HCT116 (cell line): ENCODE measurements at places on chromosomes 5 and 9. TPM values are rescaled to one million over a fixed set of nuclear protein-coding genes. Genes with fewer than 3 reads are reported as not detected.

Gene ELOVL7
- total RNA-seq: 20.0 TPM

Gene FYB1
- total RNA-seq: 0.42 TPM

Gene BHMT2
- total RNA-seq: 0.20 TPM

Gene ST6GALNAC6
- total RNA-seq: 24.5 TPM

Gene RARS1
- total RNA-seq: 122 TPM

Gene GRXCR2
- not detected for total RNA-seq

Gene GADD45G
- not detected for total RNA-seq

Gene NIPAL4
- 0.12 TPM for total RNA-seq

Gene LCN9
- total RNA-seq: not detected

Gene ACSL6
- total RNA-seq: 2.3 TPM

Gene CEMIP2
- total RNA-seq: 14.3 TPM

Gene CCL21
- 0.74 TPM for total RNA-seq

- H3K4me3 ChIP-seq: peak overlapping the region; percentile 90
- H3K27me3 ChIP-seq: no peaks in the 10 kb centered on the region
- peak overlapping the region; percentile 99 for H3K27ac ChIP-seq
- DNase-seq: no peak
- peaks cover 6% of the 10 kb centered on the region for H3K36me3 ChIP-seq
- H3K4me1 ChIP-seq: peaks cover 9% of the 10 kb centered on the region
Observed at GRCh38 chr9:128125580-128126354, 1.8 kb downstream of the PTGES2 start.

GRCh38 chr9:34475097-34475496 is 16.5 kb downstream of the DNAI1 start:
- H3K27ac ChIP-seq: no peak overlapping the region
- H3K4me3 ChIP-seq: no peak overlapping the region
- no peaks in the 10 kb centered on the region for H3K4me1 ChIP-seq
- no peaks in the 10 kb centered on the region; the same call in 1 of the 2 replicates for H3K27me3 ChIP-seq
- H3K36me3 ChIP-seq: no peaks in the 10 kb centered on the region

DNA sequence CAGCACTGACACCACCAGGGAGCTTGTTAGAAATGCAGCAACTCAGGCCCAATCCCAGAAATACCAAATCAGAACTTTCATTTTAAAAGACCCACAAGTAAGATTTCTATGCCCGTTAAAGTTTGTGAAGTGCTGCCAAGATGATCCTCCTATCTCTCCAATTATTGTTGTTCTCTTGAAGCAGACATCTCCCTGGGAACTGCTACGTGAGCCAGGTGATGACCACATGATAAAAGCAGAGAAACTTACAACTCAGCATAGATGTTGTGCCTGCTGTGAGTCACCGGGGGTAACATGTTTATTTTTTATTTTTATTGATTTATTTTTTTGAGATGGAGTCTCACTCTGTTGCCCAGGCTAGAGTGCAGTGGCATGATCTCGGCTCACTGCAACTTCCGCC is 34.4 kb downstream of the GCNT4 start:
- H3K27me3 ChIP-seq: no peaks in the 10 kb centered on the region
- no peak overlapping the region for H3K27ac ChIP-seq
- H3K4me3 ChIP-seq: no peak overlapping the region
- no peaks in the 10 kb centered on the region for H3K36me3 ChIP-seq

DNA sequence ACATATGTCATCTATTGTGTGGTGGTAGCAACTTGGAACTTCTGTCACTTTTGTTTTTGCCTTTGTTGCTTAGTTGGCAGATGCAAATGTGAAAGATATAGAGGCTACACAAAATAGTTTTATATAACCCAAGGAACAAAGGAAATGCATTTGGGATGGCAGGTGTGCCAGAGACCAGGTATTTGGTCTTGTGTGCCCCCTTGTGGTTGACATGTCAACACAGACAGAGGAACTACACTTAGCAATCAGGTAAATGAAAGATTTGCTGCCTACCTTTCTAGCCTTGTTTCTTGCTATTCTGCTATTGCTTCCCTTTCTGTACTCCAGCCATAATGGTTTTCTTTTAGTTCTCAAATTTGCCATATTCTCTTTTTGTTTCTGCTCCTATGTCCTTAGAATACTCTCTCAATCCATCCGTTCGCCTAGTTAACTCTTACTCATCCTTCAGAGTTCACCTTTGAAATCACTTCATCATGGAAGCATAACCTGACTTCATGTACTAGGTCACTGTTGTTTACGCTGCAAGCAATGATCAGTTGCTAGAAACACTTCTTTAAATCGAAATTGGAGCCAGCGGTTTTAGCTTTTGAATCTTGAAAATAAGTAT is 119.5 kb downstream of the TRPM3 start:
- H3K4me3 ChIP-seq: no peak overlapping the region
- H3K4me1 ChIP-seq: no peaks in the 10 kb centered on the region
- no peak overlapping the region for H3K27ac ChIP-seq
- peaks cover 1% of the 10 kb centered on the region; the same call in 1 of the 2 replicates for H3K27me3 ChIP-seq

DNA sequence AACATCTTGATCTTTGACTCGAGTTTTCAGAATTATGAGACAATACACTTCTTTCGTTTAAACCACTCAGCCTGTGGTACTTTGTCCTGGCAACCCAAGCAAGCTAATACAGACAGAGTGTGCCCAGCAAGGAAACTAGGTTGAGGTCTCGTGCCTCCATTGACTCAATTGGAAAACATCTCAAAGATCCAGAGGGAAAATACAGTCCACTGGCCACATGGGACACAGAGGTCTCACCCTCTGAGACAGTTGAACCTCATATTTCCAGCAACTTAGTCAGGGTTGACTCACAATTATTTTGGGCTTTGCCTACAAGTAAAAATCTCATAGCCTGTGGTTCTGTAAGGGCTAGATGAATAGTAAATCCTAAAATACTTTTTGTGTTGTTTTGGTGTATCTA is 631.5 kb downstream of the MTRR start:
- DNase-seq: no peak
- H3K27ac ChIP-seq: no peak overlapping the region
- no peaks in the 10 kb centered on the region for H3K4me1 ChIP-seq
- no peaks in the 10 kb centered on the region for H3K36me3 ChIP-seq
- H3K27me3 ChIP-seq: no peaks in the 10 kb centered on the region

DNA sequence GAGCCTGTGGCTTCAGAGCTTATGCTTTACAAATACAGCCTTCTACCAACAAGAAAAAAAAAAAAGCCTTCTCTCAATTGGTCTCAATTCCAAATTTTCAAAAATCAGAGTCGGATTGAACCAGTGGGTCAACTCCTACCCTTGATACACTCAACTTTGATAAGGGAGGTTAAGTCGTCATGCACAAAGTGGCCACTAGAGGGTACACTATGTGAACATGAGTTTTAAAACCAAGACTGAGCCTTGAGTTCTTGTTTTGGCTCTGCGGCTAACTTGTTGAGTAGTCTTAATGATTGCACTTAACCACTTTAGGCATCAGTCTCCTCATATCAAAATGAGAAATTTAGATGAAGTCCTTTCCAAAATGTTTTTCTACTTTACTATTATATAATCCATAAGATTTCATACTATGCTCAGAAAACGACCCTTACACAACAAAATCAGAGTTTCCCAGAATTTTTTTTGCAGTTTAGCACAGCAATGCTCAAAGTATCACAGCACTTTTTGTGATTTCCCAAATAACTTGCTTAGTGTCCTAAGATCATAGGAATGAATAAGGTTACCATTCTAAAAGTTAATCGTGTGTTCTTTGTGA is 92.9 kb upstream of the MTAP start:
- peaks cover 78% of the 10 kb centered on the region for H3K4me1 ChIP-seq
- peak; percentile 80 for DNase-seq
- no peaks in the 10 kb centered on the region for H3K27me3 ChIP-seq
- H3K4me3 ChIP-seq: no peak overlapping the region
- H3K27ac ChIP-seq: peak overlapping the region; percentile 95
- no peaks in the 10 kb centered on the region for H3K36me3 ChIP-seq

- no peak for DNase-seq
- H3K36me3 ChIP-seq: no peaks in the 10 kb centered on the region
- peaks cover 80% of the 10 kb centered on the region for H3K4me1 ChIP-seq
- H3K27ac ChIP-seq: peak overlapping the region; percentile 98; the same call in 1 of the 2 replicates
Observed at GRCh38 chr9:137221506-137222111, 431 bp downstream of the RNF208 start.

DNA sequence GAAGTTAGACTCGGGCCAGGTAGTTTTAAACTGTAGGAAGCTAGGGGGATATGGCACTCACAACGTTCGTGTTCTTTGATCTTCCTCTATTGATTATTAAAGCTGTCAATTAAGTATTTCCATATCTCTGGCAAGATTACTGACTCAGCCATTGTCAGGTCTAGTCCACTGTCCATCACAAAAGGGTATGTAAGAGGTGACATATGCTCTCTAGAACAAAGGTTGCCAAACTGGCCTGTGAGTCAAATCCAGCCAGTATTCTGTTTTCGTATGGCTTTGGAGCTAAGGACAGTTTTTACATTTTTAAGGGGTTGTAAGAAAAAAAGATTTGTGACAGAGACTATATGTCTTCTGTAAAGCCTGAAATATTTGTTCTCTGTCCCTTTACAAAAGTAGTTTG is 44.2 kb downstream of the FAXDC2 start:
- H3K4me1 ChIP-seq: no peaks in the 10 kb centered on the region
- no peak overlapping the region for H3K27ac ChIP-seq
- H3K4me3 ChIP-seq: no peak overlapping the region
- DNase-seq: no peak
- H3K27me3 ChIP-seq: no peaks in the 10 kb centered on the region
- H3K36me3 ChIP-seq: peaks cover 56% of the 10 kb centered on the region

DNA sequence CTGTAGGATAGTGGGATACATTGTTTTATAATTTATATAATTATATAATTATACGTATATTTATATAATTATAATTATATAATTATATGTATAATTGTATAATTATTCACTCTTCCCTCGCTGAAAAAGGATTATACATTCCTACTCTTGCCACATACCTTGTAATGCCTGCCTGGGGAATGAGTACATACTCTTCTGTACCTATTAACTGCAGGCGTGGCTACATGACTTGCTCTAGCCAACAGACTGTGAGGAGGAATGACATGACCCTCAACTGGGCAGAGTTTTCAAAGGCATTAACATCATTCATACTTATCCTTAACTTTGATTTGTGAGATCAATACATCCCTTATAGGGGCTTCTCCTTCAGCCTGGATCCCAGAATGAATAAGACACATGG is 19.1 kb downstream of the ERMP1 start:
- H3K4me3 ChIP-seq: no peak overlapping the region
- H3K27ac ChIP-seq: no peak overlapping the region
- no peaks in the 10 kb centered on the region for H3K27me3 ChIP-seq
- DNase-seq: no peak

GRCh38 chr5:68240202-68240601 is 24.6 kb downstream of the PIK3R1 start:
- no peak overlapping the region for H3K4me3 ChIP-seq
- no peak overlapping the region for H3K27ac ChIP-seq
- no peaks in the 10 kb centered on the region for H3K4me1 ChIP-seq
- H3K27me3 ChIP-seq: no peaks in the 10 kb centered on the region

GRCh38 chr5:102865171-102865509 is 110.0 kb downstream of the PAM start:
- H3K36me3 ChIP-seq: no peaks in the 10 kb centered on the region
- H3K4me3 ChIP-seq: peak overlapping the region; percentile 68
- peak overlapping the region; percentile 99 for H3K27ac ChIP-seq
- H3K4me1 ChIP-seq: peaks cover 63% of the 10 kb centered on the region

- no peaks in the 10 kb centered on the region for H3K4me1 ChIP-seq
- no peaks in the 10 kb centered on the region for H3K27me3 ChIP-seq
- no peak overlapping the region; the same call in 1 of the 2 replicates for H3K27ac ChIP-seq
- no peaks in the 10 kb centered on the region; the same call in 1 of the 2 replicates for H3K36me3 ChIP-seq
- DNase-seq: no peak
Observed at GRCh38 chr9:136669791-136670464, 7.2 kb downstream of the EGFL7 start.

GRCh38 chr9:111992523-111992922 is 95.9 kb downstream of the UGCG start:
- peaks cover 3% of the 10 kb centered on the region; the same call in 1 of the 2 replicates for H3K4me1 ChIP-seq
- no peaks in the 10 kb centered on the region for H3K36me3 ChIP-seq
- no peak overlapping the region for H3K4me3 ChIP-seq
- no peak overlapping the region for H3K27ac ChIP-seq
- peak; percentile 61 for DNase-seq

DNA sequence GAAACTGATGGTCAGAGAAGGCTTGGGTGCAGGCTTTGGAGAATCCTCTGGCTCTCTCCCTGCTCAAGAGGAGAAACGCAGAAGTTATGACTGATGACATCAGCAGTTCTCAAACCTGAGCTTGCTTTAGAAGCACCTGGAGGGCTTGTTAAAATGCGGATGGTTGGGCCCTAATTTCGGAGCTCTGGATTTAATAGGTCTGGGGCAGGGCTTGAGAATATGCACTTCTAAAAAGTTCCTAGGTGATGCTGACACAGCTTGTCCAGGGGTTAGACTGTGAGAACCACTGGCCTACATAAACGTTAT is 26.4 kb downstream of the TBC1D2 start:
- peaks cover 14% of the 10 kb centered on the region for H3K4me1 ChIP-seq
- no peak overlapping the region for H3K27ac ChIP-seq
- no peak for DNase-seq
- H3K36me3 ChIP-seq: 0 out of 2 replicates have a peak, but pooled peaks cover 2% of the 10 kb centered on the region
- H3K4me3 ChIP-seq: no peak overlapping the region

- no peak overlapping the region for H3K4me3 ChIP-seq
- no peak for DNase-seq
- H3K36me3 ChIP-seq: no peaks in the 10 kb centered on the region
- H3K27ac ChIP-seq: no peak overlapping the region
Observed at GRCh38 chr9:20373263-20373662, 249.0 kb downstream of the MLLT3 start.

GRCh38 chr5:96079075-96079474 is 117.4 kb upstream of the ELL2 start:
- H3K4me1 ChIP-seq: no peaks in the 10 kb centered on the region
- no peak overlapping the region for H3K27ac ChIP-seq
- DNase-seq: peak; percentile 83
- no peaks in the 10 kb centered on the region for H3K27me3 ChIP-seq
- H3K4me3 ChIP-seq: peak overlapping the region; percentile 27

- H3K27ac ChIP-seq: no peak overlapping the region
- H3K4me3 ChIP-seq: no peak overlapping the region
- no peaks in the 10 kb centered on the region for H3K27me3 ChIP-seq
- no peaks in the 10 kb centered on the region for H3K36me3 ChIP-seq
Observed at GRCh38 chr5:122155546-122155945, 26.2 kb downstream of the ZNF474 start.

GRCh38 chr5:58985311-58985710 is 402.4 kb downstream of the RAB3C start:
- H3K4me1 ChIP-seq: no peaks in the 10 kb centered on the region
- H3K4me3 ChIP-seq: no peak overlapping the region
- H3K27ac ChIP-seq: no peak overlapping the region

GRCh38 chr5:40043916-40044315 is 619.1 kb upstream of the DAB2 start:
- H3K27me3 ChIP-seq: no peaks in the 10 kb centered on the region
- DNase-seq: no peak
